K562 (cell line): ENCODE measurements at places on chromosomes 12 and 14. TPM values are rescaled to one million over a fixed set of nuclear protein-coding genes. Genes with fewer than 3 reads are reported as not detected.
A peak's percentile ranks its signal among the peaks of the same experiment; 100 is the strongest.

GLTP gene
- 5.7 and 6.1 TPM in 2 replicates for polyA plus RNA-seq

DNA sequence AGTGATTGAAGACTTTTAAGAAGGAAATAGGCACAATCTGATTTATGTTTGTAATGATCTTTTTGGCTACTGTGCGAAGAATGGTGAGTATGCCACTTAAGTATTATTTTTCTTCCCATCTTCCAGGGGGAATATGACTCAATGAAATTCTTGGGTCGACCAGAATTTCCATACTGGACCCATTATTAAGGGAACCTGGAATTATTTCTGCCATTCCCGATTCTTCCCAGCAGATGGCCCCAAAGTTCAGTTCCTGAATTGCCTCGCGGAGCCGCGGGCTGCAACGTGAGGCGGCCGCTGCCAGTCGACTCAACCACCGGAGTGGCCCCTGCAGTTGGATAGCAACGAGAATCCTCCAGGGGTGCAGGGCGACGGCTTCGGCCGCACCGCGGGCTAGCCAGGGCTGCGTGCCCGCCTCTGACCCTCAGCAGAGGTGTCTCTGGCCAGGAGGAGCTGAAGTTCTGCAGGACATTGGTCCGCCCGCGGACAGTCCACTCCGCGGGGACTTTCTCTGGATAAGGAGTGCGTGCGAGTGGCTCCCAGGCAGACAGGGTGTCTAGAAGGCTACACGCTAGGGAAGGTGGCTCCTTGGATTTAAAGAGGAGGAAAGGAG lies 628 bp upstream of the TSHR start:
- no peaks in the 10 kb centered on the region for H3K36me3 ChIP-seq
- no peaks in the 10 kb centered on the region for H3K27me3 ChIP-seq
- DNase-seq, result peak; percentile 49
- peak overlapping the region; percentile 51 for H3K4me3 ChIP-seq
- peaks cover 9% of the 10 kb centered on the region for H3K4me1 ChIP-seq

DNA sequence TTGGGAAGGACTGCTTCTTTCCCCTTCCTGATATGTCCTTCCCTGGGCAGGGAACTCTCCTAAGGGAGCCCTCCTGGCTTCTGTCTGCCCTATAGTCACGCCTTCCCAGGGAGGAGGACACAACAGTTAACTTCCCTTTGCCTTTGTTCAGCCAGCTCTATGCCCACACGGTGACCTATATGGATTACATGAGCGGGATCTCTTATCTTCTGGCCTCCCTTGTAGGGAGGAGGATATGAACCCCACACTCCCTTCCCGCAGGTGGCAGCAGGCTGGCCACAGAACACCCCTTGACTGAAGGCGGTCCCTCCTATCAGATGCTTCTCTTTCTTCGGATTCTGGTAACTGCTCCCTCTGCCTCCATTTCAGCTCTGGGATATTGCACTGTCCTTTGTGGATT lies 135.6 kb upstream of the MAX start:
- no peak overlapping the region for H3K27ac ChIP-seq
- no peaks in the 10 kb centered on the region for H3K36me3 ChIP-seq
- peaks cover 17% of the 10 kb centered on the region; the same call in 2 of the 3 replicates for H3K4me1 ChIP-seq
- no peak overlapping the region for H3K4me3 ChIP-seq
- DNase-seq, result peak; percentile 19

DNA sequence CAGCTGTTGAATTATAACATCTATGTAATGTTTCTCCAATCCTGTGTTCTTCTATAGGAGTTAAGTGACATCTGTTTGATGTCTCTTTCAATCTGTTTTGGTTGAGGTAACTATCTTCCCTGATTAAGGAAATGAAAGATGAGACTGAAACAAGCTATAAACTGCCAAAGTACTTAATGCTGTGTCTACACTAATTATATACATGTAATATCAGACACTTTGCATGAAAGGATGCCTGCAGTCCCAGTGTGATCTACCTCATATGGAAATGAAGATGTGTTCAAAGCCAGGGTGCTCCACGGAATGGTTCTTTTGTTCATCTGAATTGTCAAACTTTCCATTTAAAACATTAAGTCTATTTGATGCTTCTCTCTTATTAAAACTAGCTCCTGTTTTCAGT lies 958.3 kb downstream of the GALC start:
- H3K36me3 ChIP-seq, result no peaks in the 10 kb centered on the region
- no peak overlapping the region for H3K4me3 ChIP-seq
- H3K27me3 ChIP-seq, result no peaks in the 10 kb centered on the region
- H3K27ac ChIP-seq, result no peak overlapping the region

KRT86 gene
- not detected in 2 replicates for polyA plus RNA-seq
